ENCODE measurements at places on chromosomes 12 and 14.

DNA sequence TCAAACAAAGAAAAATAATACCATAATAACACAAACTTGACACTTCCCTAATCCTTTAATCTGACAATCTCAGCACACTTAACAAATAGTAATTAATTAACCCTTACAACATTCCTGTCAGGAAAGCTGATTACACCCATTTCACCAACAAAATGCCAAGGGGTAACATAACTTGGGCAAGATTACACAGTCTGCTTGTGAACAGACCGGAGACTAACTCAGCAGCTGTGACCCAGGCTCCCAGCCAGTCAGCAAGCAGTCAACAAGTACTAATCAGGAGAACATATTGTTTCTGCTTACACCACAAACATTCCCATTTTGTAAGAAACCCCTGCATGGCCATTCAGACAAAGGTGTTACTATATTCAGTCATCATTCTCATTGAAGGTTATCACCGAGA lies 592.5 kb upstream of the FLRT2 start:
- DNase-seq: no peak

- DNase-seq: no peak
Measured at GRCh38 chr14:22282417-22282816, 306.6 kb downstream of the DAD1 start.

GRCh38 chr12:6471989-6472360 lies 1.5 kb upstream of the VAMP1 start:
- no peak for DNase-seq

DNA sequence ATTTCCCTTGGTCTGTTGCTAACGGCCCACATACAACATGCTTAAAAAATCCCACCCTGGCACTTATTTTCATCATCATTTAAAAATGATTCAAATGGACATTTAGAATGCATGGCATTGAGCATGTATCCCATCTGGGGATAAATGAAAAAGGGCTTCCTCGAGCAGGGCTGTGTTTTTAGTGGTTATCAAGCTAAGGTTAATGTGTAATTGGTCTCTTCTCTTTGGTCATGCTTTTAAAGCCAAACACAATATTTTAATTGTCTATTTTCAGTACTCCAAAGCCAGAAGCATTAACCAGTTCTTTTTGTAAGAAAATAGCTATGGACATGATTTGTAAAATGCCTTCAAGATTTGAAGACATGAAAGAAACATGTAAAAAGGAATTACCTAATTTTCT lies 1.9 kb upstream of the TRHDE start:
- no peak for DNase-seq

- no peak for DNase-seq
Measured at GRCh38 chr12:38056701-38057689, 259.6 kb upstream of the ALG10B start.

GRCh38 chr12:117643971-117644370 lies 282.5 kb upstream of the NOS1 start:
- no peak for DNase-seq

Data from CMK (cell line).